Stimulated activated CD8-positive, alpha-beta memory T cell treated with anti-CD3 and anti-CD28 coated beads, Interleukin-7, amount 100 ng/mL, for 24 hours (primary cell): ENCODE measurements at places on chromosomes 6 and 20.

- no peak for DNase-seq
These were observed 36.7 kb downstream of the SYNDIG1 start for GRCh38 chr20:24506146-24506545.

GRCh38 chr6:91140449-91140848 lies 553.6 kb upstream of the MAP3K7 start:
- DNase-seq = no peak

- DNase-seq = no peak
These were observed 2.1 kb upstream of the LBP start for GRCh38 chr20:38344107-38344701.

- DNase-seq = no peak
These were observed 25.4 kb upstream of the B4GALT5 start for GRCh38 chr20:49739042-49739441.

DNA sequence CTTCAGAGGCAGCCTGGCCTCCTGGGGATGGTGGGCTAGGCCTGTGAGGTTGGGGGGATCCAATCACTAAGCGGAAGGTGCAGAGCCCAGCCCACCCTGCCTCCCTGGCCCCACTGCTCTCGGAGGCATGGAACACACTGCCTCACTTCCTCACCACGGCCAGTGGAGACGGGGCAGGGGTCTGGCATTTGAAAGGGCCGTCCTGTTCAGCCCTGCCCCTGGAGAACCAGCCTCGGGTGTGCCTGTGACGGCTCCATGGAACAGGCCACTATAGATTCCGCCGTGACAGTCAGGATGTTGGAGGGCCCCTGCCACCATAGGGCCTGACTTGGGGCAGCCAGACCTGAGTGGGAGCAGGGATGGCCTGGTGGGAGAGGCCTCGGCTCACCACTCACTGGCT lies 110.2 kb downstream of the DACT2 start:
- DNase-seq = no peak

- DNase-seq = peak; percentile 58
These were observed 39.8 kb downstream of the GNAS start for GRCh38 chr20:58892141-58892931.

GRCh38 chr6:144394210-144394609 lies 109.1 kb downstream of the UTRN start:
- DNase-seq = no peak

- DNase-seq = peak; percentile 53
These were observed at the start of gene STX11 for GRCh38 chr6:144149894-144150709. TSS of gene STX11 (plus strand) at chr6:144150517. CDS start at chr6:144186628, 36,111 bp downstream.

DNA sequence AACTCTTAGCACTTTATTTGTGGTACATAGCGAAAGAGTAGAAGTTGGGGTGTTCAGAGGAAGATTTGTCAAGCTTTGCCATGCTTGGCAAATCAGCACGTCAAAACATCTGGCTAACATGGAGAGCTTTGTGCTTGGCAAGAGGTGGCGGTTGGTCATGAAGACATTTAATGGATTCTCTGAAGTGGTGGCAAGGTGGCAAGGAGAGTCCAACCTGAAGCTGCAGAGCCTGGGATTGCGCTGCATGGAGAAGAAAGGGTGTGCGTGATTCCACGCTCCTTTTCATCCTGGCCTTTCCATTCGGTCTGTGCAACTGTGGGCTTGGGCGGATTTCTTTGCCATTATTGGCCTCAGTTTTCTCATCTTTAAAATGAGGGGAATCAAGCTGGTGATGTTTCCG lies 3.1 kb downstream of the PYGB start:
- DNase-seq = no peak

DNA sequence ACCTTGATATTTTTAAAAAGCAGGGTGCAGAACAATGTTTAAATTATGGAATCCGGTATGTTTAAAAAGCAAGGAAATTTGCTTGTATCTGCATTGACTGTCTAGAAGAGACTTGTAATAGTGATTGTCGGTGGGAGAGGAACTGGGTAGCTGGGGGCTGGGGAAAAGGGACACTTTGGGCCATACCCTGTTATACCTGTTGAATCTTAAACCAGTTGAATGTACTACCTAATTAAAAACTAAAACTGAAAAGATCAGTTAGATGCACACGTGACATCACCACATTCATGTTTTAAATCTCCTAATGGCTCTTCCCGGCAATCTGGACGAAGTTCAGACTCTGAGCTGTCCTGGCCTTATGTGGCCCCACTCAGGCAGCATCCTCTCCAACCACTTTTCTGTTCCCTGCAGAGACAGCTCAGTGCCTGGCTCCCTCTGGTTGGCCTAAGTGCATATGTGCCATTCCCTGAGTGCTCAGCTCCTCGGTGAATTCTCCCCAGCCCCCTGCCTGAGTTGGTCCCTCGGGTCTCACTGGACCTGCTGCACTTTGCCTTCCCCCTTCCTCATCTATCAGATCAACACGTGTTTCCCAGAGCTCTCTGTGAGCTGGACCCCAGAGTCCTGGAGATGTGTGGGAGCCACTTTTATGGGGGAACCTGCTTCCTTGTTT lies 36.3 kb downstream of the SLC52A3 start:
- DNase-seq = no peak

DNA sequence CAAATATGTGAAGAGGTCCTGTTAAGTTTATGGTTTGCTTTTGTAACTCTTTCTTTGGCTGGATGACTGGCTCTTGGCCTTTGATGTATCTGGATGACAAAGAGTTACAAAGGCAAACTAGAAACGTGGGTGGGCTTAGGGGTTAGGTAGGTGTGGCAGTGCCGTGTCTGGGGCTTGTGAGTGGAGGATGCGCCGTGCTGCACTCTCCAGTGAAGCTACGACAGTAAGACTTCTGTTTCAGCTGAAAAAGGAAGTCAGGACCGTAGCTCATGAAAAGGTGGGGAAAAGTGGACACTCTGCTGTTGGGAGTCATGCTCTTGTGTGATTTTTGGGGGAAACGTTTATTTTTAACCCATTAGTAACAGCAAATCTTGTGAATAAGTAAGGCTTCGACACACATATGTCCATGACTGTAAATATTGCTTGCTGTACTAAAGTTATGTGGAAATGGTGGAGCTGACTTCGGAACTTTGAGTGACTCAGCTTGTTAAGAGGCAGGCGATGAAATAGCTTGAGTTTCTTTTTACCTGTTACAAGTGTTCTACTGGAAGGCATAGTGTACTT lies 45.6 kb downstream of the DUSP22 start:
- DNase-seq = no peak

- DNase-seq = no peak
These were observed 457.7 kb downstream of the CDKAL1 start for GRCh38 chr6:20991910-20992309.

DNA sequence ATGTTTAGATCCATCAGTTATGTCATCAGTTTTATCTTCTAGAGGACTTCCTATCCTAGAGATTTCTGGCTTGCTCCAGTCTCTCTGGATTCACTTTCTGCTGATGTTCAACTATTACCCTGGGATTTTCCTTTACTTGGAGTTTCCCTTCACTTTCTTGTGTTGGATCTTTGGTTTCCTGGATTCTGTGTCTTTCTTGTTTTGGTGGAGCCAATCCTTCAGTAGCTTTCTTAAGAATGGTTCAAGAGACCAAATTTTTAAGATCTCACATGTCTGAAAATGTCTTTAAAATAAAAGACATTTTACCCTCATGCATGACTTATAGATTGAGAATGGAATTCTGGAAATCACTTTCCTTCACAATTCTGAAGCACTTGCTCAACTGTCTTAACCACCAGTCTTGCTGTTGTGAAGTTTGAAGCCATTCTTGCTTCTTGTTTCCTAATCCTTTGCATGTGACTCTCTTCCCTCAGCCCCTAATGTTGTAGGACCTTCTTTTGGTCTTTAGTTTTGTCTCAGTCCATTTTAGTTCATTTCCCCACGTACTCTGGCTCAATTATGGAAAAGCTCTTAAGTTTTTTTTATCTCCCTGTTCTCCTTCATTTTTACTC lies 87.9 kb downstream of the ARID1B start:
- DNase-seq = no peak

GRCh38 chr6:97459986-97460385 lies 177.0 kb upstream of the MMS22L start:
- no peak for DNase-seq
